Bone marrow (tissue), 2 donors: ENCODE measurements at places on chromosomes 16 and 17.
A peak's percentile ranks its signal among the peaks of the same experiment; 100 is the strongest.

- DNase-seq = no peak
These were observed 53.1 kb downstream of the MRM3 start for GRCh38 chr17:835263-835662.

GRCh38 chr17:28547623-28548416 is 4.6 kb downstream of the UNC119 start:
- DNase-seq = peak; percentile 47

DNA sequence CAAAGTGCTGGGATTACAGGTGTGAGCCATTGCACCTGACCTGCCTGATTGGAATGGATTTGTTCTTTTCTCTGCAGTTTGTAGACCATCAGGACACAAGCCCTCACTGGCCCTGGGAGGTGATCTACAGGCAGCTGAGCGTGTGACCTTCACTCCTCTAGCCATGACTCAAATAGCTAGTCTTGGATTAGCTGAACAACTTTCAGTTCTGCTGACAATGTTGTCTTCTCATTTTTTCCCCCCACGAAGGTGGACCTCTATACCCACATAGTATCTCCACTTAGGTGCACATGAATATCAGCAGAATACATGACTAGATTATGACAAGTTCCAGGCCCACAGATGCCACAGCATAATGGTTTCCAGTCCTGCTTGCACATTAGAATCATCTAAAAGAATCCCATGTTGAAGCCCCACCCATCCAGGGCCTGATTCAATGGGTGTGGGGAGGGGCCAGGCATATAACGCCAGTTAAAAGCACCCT is 36.8 kb downstream of the HS3ST3B1 start:
- DNase-seq = no peak

DNA sequence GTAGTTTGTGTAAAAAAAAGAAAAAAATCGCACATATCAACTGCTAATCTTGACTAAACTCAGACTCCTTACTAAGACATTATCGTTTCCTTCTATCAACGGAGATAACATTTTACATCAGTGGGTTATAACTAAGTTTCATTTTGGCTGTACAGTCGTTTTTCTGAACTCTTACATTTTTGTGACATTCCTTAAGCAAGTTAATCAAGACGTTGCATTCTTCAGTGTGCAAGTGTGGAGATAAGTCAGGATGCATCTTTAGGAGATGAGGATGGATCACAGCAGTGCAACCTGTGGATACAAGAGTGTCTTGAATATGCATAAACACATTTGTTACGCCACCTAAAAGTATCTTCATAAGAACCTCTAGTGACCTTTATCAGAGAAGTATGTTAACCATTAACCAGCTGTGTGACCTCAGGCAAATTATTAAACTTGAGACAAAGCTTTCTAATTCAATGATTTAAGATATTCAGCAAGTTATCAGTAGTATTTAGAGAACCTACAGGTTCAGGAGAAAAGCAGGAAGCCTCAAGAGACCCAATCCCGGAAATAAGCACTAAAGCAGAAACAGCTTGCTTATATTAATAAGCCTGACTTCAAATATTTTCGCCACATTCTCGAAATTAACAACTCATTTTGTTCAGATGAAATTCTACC is 9.4 kb downstream of the CMC2 start:
- DNase-seq = no peak

GRCh38 chr16:85611194-85611443 is 2.0 kb upstream of the GSE1 start:
- no peak for DNase-seq

DNA sequence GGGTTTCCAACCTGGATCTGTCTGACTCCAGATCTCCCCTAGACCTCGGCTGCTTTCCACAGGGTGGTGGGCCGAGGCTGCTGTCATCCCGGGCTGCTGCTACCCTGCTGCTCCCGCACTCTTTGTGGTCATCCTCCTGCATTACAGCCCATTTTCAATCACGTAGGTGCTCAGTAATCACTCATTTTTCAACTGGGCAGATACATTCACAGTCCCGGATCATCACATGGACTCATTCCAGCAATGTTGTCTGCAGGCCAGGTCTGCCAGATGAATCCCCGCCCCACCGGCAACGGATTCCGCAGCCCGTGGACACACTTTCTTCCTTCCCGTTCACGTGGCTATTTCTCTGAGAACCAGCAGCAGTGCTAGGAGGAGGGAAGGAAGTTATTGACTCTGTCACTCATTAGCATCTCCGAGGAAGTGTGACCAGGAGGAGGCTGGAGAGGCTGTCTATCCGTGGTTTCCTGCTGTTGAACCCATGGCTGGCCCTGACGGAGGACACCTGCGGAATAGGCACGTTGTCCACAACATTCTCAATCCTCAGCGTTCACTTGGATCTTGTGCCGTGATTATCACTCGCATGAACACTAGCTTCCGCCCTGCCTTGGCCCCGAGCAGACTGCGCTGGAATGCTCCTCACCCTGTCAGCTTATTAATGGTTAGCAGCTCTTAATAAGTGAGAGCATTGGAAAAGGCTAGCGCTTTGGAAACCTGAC is 14.7 kb upstream of the ZCCHC14 start:
- DNase-seq = no peak

GRCh38 chr16:11452746-11453389 is 107.6 kb downstream of the RMI2 start:
- no peak for DNase-seq

GRCh38 chr17:12362853-12363455 is 302.7 kb upstream of the MYOCD start:
- DNase-seq = no peak

- peak; percentile 28 for DNase-seq
These were observed 6.2 kb upstream of the CYLD start for GRCh38 chr16:50735629-50736122.

DNA sequence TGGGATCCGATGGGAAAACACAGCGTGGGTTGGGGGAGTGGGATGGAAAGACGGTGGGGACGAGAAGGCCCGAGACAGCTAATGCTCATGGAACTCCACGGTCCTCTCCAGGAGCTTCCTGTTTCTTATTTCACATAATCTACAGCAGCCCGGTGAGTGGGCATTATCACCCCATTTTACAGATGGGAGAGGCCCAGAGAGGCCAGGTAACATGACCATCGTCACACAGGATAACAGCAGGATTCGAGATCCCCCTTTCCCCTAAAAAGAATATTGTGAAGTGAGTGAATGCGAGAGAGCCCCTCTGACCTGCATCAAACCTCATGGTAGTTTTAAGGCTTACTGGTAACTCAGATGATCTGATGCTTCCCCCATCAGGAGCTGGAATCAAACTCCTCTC is 12.0 kb downstream of the CIBAR2 start:
- DNase-seq = no peak
